Thoracic aorta (tissue), 2 donors: ENCODE measurements at places on chromosomes 3 and 15.

DNA sequence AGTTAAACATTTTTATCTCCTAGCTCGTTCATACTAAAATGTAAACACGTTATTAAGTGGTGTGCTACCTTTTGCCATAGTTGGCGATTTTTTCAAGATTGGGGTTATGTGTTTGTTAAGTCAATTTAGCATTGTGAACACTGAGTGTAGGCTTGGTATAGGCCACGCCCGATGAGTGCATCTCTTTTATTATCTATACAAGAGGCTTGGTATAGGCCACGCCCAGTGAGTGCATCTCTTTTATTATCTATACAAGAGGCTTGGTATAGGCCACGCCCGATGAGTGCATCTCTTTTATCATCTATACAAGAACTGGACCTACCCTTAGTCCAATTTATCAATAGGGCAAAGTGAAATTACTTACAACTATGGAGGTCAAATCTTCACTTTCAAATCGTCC lies 70.4 kb downstream of the NIPA2 start:
- no peak for DNase-seq

GRCh38 chr15:50018491-50018890 lies 100.5 kb downstream of the ATP8B4 start:
- no peak for DNase-seq

DNA sequence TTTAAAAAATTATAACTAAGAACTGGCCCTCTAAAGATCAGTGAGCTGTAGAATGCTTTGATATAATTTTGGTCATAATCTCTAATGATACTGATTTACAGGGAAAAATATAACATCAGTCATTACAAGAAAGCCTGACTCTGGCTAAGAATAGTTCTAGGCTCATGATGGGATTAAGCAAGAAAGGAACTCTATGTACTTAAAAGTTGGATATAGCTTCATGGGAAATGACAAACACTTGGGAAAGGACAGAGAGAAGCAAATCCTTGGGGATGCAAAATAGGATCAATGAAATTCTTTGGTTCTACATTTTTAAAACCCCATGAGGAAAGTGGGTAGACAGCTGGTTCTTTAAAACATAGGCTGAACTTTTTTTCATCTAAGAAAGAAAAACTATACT lies 472.7 kb upstream of the NR2F2 start:
- no peak for DNase-seq

- DNase-seq = no peak
Observed at GRCh38 chr3:51735950-51736349, 29.1 kb downstream of the GRM2 start.

GRCh38 chr15:80489030-80489594 lies 84.9 kb downstream of the ARNT2 start:
- DNase-seq = no peak

DNA sequence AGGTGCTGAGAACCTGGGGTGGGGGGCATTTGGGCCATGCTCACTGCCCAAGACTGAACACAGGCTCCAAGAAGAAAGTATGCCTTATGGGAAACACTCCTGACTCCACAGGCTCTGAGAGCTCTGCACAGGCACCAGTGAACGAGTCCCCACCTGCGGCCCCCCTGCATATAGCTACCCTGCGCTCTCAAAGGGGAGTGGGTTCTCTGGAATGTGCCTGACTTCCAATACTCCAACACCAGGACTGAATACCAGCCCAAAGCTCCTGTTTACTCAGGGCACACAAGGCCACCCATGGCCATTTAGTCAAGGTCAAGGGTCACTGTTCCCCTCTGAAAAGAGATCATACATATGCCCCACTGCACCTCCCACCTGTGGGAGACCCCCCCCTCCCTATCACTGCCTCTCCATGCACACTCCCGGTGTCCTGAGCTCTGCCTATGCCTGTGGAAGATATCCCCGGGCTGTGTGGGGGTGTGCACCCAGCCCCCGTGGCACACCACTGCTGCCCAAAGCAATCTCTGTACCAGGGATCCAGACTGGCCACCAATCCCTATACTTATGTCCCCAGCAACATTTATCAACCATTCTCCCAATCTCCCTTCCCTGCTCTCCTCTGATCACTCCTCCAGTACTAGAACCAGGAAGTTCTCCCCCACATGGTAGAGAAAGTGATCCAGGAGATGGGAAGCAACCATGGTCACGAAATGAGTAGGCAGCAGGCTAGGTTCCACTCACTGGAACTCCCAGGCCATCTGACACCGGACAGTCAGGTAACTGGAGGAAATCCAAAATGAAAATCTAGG lies 1.5 kb upstream of the PLXNB1 start:
- no peak for DNase-seq

DNA sequence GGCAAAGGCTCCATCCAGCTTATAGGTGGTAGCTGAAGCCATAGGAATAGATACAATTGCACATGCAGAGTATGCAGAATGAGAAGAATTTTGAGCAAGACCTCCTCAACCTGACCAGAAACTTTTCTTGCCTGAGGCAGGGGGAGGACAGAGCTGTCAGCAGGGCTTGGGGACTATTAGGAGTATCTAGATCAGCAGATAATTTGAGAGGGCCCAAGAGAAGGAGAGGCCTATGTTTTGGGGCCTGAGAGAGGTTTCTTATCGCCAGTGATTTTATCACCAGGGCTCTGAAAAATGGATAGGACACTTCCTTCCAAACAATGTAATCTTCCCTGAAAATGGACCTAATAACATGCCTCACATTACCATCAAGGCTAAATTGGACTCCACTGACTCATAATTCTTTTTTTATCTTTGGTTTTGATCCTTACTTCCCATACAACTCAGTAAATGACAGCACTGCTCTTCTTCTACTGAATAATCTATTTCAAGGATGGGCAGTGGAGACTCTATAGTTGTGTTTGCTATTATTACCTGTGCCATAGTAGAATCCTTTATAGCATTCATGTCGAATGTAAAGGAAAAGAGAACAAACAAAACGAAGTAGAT lies 15.8 kb upstream of the RAMAC start:
- DNase-seq = no peak

- DNase-seq = no peak
Observed at GRCh38 chr3:116032176-116032575, 408.9 kb downstream of the GAP43 start.

DNA sequence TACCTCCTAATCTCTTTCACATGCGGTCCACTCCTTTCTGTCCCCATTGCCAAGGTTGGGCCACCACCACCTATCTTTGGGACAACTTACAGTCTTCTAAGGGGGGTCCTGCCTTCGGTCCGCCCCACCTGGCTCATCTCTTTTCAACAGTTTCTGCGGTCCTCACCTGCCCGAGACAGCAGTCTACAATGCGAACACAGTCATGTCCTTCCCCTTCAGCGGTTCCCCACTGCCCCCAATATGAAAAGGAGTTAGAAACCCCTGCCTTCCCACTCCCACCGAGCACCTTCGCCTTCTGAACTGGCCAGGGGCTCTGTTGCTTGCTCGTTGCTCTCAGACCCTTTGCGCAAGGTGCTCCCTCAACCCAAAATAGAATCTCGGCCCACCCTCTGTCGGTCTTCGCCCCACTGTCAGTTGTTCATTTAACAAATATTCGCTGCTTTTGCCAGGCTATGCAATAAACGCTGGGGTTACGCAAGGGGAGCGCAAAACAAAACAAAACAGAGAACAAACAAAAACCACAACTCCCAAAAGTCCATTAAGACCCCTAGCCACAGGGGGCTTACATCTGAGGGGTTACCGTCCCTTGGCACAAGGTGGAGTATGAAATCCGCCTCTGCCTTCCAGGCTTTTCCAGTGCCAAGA lies 611 bp upstream of the FANCI start:
- no peak for DNase-seq

- DNase-seq = no peak
Observed at GRCh38 chr3:192915304-192915703, 2.4 kb downstream of the MB21D2 start.

DNA sequence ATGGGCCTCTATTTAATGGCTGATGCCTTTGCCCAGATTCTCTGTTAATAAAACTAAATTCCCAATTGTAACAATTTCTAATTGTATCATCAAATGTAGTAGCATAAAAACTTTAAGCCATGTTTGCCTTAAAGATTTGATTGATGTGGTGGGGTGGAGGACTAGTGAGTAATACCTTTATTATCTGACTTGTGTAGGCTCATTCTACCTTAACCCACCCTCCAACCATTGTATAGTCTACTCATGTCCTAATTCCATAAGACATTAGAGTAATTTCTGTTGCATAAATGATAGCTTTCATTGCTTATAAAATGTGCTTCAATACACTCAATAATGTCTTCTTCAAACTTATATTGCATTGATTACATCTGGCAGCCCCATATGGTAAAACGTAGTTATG lies 25.8 kb downstream of the SERPINI1 start:
- no peak for DNase-seq

DNA sequence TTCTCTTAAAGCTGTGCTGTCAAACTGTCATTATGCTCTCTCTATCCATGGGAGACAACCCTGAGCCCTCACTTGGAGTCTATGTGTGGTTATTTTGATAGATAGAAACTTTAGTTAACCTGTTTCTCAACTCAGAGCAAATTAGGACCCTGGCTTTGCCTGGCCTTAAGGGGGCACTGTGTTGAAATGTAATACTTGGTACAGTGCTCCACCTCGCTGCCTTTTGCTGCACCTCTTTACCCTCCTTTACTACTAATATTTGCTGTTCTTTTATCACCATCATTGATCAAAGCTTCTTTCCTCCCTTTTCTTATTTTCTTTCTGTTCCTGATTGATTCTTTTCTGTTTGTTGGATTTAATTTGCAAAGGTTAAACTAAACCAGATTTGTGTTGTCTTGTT lies 34.3 kb downstream of the STT3B start:
- DNase-seq = no peak

GRCh38 chr3:189778340-189778950 lies 147.3 kb downstream of the TP63 start:
- no peak for DNase-seq
